ENCODE measurements at places on chromosomes 13 and 19. TPM values are rescaled to one million over a fixed set of nuclear protein-coding genes. Genes with fewer than 3 reads are reported as not detected.

The ZNF99 gene
- total RNA-seq, result not detected

- no peak for DNase-seq
These were observed 9.1 kb downstream of the ZNF653 start for GRCh38 chr19:11496391-11497163.

DNA sequence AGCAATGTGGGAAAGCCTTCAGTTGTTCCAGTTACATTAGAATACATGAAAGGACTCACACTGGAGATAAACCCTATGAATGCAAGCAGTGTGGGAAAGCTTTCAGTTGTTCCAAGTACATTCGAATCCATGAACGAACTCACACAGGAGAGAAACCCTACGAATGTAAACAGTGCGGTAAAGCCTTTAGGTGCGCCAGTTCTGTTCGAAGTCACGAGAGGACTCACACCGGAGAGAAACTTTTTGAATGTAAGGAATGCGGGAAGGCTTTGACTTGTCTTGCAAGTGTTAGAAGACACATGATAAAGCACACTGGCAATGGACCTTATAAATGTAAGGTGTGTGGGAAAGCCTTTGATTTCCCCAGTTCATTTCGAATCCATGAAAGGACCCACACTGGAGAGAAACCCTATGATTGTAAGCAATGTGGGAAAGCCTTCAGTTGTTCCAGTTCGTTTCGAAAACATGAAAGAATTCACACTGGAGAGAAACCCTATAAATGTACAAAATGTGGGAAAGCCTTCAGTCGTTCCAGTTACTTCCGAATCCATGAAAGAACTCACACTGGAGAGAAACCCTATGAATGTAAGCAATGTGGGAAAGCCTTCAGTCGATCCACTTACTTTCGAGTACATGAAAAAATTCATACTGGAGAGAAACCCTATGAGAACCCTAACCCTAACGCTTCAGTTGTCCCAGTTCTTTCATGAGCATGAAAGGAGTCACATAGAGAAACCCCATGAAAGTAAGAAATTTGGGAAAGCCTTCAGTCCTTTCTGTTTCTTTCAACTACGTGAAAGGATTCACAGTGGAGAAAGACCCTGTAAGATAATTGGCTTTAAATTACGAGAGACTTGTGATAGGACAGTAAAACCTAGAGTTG is 20.1 kb downstream of the ZNF627 start:
- no peak for DNase-seq

GRCh38 chr19:6498294-6499036 is 3.6 kb downstream of the TUBB4A start:
- no peak for DNase-seq

The SPTBN4 gene
- total RNA-seq, result 4.5 TPM

- no peak for DNase-seq
These were observed 930.5 kb upstream of the SLITRK1 start for GRCh38 chr13:84812789-84813188.

The KCNN4 gene
- 4.2 TPM for total RNA-seq

The CHST8 gene
- not detected for total RNA-seq

The ZNF284 gene
- not detected for total RNA-seq

DNA sequence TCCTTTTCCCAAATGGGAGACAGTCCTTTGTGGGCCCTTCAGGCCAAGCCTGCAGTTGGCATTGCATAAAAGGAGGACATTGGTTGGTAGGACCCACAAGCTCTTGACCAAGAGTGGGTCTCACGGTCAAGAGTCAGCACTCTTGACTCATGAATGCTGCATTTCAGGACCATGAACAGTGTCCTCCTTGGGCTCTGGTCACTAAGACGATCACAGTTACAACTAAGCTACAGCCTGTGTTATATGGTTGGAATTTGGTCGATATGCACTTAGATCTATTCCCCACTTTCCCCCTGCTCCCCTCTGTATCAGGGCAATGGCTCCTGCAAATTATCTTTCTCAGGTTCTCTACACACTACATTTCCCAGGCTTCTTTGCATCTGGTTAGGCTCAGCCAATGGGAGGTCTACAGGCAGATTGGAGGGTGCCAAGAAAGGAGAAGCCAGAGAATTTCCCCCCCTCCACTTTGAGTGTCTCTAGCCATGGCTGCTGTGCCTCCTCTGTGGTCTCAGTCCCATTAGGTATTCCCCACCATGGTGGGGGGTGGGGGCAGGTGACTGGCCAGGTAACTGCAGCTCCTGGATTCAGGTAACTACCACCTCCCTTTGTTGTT is 3.1 kb upstream of the OLFM2 start:
- no peak for DNase-seq

The BEST2 gene
- total RNA-seq, result not detected

- DNase-seq, result no peak
These were observed 2097.0 kb downstream of the PCDH9 start for GRCh38 chr13:65133094-65133493.

The IZUMO2 gene
- not detected for total RNA-seq
